ENCODE measurements at places on chromosomes 5 and 9. TPM values are rescaled to one million over a fixed set of nuclear protein-coding genes. Genes with fewer than 3 reads are reported as not detected.

The GRIA1 gene
- not detected for total RNA-seq

The AIF1L gene
- total RNA-seq: 19.2 TPM

The NDUFS6 gene
- total RNA-seq: 70.3 TPM

The TEX48 gene
- total RNA-seq: not detected

The ZNF608 gene
- total RNA-seq: 11.0 TPM

The SPATA31E1 gene
- total RNA-seq: not detected

The PCDHGB2 gene
- total RNA-seq: 3.3 TPM

The CBY3 gene
- total RNA-seq: not detected

The CCDC183 gene
- total RNA-seq: not detected

The C1QTNF2 gene
- total RNA-seq: 0.20 TPM

The HRCT1 gene
- total RNA-seq: 2.0 TPM

The ARID3C gene
- total RNA-seq: not detected

The CLPTM1L gene
- 144 TPM for total RNA-seq

The EIF4E1B gene
- total RNA-seq: not detected

The CFAP157 gene
- total RNA-seq: not detected

The SLC36A2 gene
- not detected for total RNA-seq

The ZNF883 gene
- total RNA-seq: 0.25 TPM

The KDM4C gene
- total RNA-seq: 10.3 TPM

The SEMA5A gene
- total RNA-seq: 0.13 TPM

The KIF24 gene
- total RNA-seq: 3.1 TPM

The SPINK7 gene
- total RNA-seq: not detected

The POU5F2 gene
- total RNA-seq: 0.15 TPM

The CDH6 gene
- total RNA-seq: 0.05 TPM

The PTGES gene
- total RNA-seq: 0.30 TPM

Measured in mammary microvascular endothelial cell (primary cell).